ENCODE measurements at places on chromosomes 5 and 9.

- DNase-seq, result no peak
Measured at GRCh38 chr5:98474782-98475181, 298.7 kb upstream of the RGMB start.

- no peak for DNase-seq
Measured at GRCh38 chr9:14031060-14031414, 282.9 kb downstream of the NFIB start.

- DNase-seq, result no peak
Measured at GRCh38 chr5:77881528-77881927, 105.4 kb upstream of the TBCA start.

- DNase-seq, result no peak
Measured at GRCh38 chr9:72930828-72931227, 22.0 kb downstream of the ALDH1A1 start.

DNA sequence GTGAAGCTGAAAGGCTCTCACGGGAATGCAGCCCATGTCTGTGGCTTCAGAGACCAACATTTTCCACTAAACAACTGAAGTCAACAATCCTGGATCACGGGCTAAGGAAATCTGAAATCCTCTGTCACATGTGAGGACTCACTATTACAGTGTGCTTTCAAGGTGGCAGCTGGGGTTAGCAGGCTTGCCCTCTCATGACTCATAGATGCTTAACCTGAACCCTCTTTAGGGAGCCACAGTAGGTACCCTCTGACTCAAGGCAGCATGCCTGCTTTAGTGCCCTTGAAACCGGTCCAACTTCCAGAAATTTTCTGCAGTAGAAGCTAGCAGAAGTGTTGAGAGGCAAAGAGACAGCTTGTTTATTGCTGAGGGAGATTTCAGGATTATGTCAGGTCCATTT lies 232.5 kb downstream of the GABRB2 start:
- DNase-seq, result no peak

- no peak for DNase-seq
Measured at GRCh38 chr9:113238859-113239232, 17.5 kb downstream of the SLC31A1 start.

- DNase-seq, result no peak
Measured at GRCh38 chr9:127905004-127905728, 5.8 kb upstream of the ST6GALNAC6 start.

- no peak for DNase-seq
Measured at GRCh38 chr5:159026781-159027180, 72.9 kb downstream of the EBF1 start.

DNA sequence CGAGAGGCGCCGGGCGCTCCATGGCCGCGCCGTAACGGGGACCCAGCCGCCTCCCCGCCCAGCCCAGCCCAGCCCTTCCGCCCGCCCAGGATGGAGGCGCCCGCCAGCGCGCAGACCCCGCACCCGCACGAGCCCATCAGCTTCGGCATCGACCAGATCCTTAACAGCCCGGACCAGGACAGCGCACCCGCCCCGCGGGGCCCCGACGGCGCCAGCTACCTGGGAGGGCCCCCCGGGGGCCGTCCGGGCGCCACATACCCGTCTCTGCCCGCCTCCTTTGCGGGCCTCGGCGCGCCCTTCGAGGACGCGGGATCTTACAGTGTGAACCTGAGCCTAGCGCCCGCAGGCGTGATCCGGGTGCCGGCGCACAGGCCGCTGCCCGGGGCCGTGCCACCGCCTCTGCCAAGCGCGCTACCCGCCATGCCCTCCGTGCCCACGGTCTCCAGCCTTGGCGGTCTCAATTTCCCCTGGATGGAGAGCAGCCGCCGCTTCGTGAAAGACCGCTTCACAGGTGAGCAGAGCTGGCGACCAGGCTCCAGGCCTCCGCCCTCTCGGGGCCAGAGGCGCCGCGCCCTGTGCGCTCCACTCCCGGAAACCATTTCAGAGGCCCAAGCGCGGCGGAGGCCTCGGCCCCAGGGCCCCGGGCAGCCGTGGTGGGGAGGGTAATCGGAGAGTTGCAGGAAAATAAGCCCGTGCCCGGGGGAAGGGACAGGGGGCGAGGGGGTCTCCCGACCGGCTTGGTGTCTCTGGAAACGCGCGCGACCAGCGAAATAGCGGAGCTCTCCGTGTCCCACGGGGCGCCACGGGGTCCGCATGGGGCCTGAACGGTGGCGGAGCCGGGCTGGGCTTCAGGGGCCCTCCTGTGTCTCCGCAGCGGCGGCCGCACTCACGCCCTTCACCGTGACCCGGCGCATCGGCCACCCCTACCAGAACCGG lies 496 bp downstream of the TLX3 start:
- DNase-seq, result no peak

DNA sequence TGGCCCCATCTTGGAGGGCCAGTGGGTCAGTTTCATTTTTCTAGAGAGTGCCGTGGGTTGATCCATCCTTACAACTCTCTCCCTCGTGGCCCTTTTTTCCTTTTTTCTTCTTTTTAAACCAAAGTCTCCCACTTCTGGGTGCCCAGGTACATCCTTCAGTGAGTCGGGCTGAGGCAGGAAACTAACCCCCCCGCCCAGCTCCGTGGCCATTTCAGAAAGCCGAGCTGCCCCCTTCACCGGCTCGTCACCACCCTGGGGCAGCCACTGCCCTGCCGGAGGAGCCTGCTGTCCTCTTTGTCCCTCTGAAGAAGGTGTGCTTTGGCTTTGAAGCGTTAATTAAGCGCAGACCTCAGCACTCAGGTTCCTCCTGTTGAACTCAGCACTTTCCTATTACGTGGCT lies 5.2 kb downstream of the CFAP77 start:
- no peak for DNase-seq

- no peak for DNase-seq
Measured at GRCh38 chr5:2909035-2909434, 157.6 kb upstream of the IRX2 start.

DNA sequence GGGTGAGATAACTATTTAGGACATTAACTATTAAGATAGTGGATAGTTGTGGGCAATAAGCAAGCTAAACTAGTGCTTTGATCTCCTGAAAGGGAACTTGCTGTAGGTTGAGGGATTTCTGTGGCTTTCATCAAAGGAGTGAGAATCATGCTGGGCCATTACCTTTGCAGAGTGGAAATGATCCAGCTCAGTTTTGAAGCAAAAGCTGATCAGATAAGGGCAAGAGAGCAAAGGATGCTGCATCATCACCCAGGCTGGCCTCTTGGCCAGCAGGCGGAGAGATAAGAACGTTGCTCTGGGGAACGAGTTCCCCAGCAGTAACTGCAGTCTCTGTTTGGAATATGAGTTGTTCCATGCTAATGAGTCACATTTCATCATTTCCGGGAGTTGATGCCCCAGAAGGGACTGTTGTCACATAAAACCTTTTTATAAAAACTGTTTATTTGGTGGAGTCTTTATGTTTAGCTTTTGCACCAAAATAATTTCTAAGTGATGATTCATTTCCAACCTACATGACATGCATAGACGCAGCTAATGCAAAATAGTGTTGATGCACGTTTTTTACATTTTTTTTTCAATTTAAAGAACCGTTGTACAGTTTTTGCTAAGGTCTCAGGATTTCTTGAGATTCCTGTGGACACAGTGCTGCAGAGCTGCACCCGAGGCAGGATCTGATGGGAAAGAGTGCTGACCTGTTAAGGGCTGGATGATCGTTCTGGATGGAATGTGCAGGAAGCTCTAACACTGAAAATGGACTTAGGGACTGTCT lies 99.3 kb downstream of the ACTBL2 start:
- DNase-seq, result peak; percentile 85

GRCh38 chr5:141663506-141663905 lies 12.3 kb upstream of the FCHSD1 start:
- DNase-seq, result no peak

- no peak for DNase-seq
Measured at GRCh38 chr9:124499216-124499615, 8.0 kb downstream of the NR5A1 start.

- no peak for DNase-seq
Measured at GRCh38 chr5:92981001-92981400, 600.0 kb downstream of the NR2F1-AS1 start.

- no peak for DNase-seq
Measured at GRCh38 chr5:128408622-128409021, 129.4 kb downstream of the FBN2 start.

DNA sequence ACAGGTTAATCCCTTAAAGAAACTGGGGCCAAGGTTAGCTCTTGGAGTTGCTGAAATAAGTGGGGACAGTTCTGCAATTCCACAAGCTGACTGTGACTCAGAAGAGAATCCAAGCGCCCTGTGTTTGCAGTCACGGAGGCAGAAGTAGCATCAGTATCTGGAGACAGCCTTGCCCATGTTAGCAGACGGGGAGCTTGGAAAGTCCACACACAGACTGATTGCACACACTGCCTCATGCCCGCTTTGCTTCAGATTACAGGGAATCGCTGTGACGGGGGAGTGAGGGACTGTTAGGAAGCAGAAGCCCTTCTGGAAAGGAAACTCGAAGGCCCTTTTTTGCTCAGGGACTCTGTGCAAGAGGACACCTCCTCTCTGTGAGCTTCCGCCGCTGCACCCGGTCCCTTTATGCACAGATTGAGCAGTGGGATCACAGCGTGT lies 30.9 kb upstream of the PPP1R26 start:
- no peak for DNase-seq
